ENCODE measurements at places on chromosomes 16 and 17.
A peak's percentile ranks its signal among the peaks of the same experiment; 100 is the strongest.

GRCh38 chr17:56597495-56597990 lies 4.0 kb downstream of the NOG start:
- DNase-seq = no peak

DNA sequence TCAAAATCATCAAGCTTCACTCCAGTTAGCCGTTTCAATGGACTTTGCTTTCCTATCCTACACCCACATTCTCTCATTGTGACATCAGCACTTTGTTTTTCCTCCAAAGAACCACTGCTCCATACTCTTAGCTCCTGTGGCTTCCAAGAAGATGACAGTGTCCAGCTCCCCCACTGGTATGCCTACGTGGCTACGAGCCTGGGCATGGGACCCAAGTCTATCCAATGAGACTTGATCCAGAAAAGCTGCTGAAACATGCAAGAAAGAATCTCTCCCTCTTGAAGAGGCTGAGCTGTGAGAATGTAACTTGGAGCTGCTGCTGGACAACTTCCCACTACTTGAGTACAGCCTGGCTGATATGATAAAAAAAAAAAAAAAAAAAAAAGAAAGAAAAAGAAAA lies 9.4 kb downstream of the TOX3 start:
- DNase-seq = no peak

- DNase-seq = peak; percentile 85
Observed at GRCh38 chr17:36885771-36886377, 51.4 kb upstream of the LHX1 start.

DNA sequence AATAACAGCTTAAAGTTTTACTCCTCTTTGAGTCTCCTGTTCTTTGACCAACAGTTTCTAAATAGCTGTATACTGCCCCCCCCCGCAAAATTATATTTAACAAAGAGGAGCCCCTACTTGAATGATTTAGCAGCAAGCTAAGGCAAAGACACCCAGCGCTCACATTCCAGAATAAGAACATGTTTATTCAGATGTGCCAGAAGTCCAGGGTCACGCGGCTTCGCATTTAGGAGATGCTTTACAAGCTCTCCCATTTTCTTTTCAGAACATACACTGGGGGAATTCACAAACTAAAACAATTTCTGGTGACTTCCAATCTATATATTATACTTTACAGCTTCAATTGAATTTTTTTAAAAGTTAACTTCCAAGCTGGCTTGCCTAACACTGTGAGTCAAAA lies 5.3 kb downstream of the PLD6 start:
- DNase-seq = no peak

DNA sequence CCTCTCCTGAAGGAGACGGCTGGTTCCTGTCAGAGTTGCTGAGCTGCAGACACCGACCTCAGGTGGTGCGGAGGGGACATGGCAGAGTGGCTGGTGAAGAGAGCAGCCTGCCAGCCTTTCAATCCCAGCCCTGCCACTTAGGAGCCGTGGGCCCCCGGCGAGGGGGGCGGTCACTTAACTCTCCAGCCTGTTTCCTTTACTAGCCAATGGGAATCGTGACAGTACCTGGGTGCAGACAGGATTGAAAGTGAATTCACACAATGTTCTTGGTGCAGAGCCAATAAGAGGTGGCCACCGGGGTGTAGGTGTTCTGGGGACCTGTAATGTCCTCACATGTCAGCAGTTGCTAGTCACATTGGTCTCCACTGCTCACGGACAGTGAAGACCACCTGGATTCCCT lies 13.5 kb downstream of the ACE start:
- DNase-seq = no peak

DNA sequence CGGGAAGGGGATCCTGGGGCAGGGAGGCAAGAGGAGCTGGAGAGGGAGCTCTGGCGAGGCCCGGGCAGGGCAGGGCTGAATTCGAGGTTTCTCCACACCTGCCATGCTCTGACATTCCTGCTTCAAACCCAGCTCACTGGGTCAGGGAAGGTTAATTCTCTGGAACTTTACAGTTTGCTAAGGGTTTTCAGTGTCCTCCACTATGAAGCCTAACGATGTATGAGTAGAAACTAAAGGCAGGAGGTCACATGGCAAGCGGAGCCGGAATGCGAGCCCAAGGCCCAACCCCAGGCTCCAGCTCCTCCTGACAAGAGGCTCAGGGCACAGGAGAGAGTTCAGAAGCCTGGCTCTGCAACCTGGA lies 29.2 kb downstream of the DCAKD start:
- DNase-seq = no peak

GRCh38 chr17:8072729-8073461 lies 14.6 kb downstream of the ALOX12B start:
- no peak for DNase-seq

GRCh38 chr17:32464374-32464773 lies 20.1 kb downstream of the PSMD11 start:
- DNase-seq = no peak

GRCh38 chr17:41812381-41813151 lies at the start of gene FKBP10:
FKBP10 (plus strand) TSS chr17:41813004; CDS start chr17:41813035, 31 bp downstream.
- peak; percentile 38 for DNase-seq

DNA sequence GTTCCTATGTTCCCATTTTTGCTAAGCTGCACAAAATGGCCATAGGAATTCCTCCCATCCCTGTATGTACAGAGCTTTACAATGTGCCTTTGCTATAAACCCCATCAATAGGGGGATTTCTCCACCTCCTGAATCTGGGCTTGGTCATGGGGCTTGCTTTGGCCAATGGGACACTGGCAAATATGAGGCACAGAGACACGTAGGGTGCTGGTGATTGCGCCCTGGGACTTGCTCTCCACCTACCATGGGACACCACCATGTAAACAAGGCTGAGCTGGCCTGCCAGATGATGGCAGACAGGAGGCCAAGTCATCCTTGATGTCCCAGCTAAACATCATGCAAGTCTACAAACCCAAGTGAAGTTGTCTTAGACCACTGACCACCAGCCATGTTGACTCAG lies 15.3 kb upstream of the ALDH3A1 start:
- no peak for DNase-seq

DNA sequence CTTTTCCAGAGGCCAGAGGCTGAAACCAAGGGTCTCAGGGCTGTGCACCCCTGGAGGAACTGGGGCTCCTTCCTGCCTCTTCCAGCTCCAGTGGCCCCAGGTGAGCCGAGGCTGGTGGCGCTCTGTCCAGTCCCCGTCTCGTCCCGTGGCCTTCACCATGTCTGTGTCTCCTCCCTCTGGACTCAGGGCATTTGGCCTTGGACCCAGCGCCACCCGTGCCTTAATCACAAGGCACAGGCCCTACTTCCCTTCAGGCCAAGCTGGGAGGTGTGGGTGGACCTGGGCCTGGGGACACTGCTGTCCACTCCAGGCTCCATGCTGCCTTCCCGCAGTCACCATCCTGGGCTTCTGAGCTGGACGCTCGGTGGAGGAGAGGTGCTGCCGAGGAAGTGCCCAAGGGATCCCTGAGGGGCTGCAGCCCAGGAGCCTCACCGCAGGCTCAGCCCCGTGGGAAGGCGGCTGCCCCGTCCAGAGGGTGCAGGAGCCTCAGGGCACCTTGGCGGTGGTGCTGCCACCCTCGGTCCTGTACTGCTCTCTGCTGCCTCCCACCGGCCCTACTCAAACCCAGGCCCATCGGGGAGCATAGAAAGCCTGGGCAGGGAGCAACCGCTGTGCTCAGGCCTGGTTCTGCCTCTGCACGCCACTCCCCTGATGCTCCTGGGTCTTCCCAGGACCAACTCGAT lies 9.6 kb upstream of the APRT start:
- no peak for DNase-seq

- DNase-seq = no peak
Observed at GRCh38 chr17:48576479-48577309, 1.5 kb downstream of the HOXB4 start.

GRCh38 chr17:44002141-44002848 lies 2.1 kb upstream of the NAGS start:
- DNase-seq = no peak

Data from MM.1S (cell line).